Stimulated activated CD8-positive, alpha-beta memory T cell treated with anti-CD3 and anti-CD28 coated beads, Interleukin-4, amount 100 ng/mL, for 1 hour (primary cell): ENCODE measurements at places on chromosomes 3 and 15.

DNA sequence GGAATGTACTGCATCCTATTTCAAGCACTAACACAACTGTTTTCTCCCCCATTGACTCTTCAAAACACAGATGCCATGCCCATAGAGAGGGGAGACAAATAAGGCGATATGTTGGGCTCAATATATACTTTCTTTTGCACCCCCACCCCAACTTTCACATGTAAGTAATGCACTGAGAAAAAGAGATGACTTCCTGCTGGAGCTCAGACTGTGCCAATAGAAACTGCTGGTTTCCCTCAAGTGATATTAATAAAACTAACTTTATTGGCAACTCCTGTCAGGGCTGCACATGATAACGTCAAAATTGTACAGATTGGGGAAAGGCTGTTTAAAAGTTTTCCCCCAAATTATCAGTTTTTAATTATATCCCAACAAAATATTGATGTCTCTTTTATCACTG, 163.0 kb downstream of the TNIK start:
- no peak for DNase-seq

DNA sequence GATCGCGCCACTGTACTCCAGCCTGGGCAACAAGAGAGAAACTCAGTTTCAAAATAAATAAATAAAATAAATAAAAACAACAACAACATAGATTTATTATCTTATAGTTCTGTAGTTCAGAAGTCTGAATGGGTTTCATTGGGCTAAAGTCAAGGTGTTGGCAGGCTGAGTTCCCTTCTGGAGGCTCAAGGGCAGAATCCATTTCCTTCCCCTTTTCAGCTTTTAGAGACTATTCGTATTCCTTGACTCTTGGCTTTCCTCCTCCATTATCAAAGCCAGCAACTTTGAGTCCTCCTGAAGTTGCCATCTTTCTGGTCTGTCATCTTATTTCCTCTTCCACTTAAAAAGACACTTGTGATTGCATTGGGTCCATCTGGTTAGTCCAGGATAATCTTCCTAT, 12.1 kb downstream of the BLM start:
- DNase-seq, result no peak

DNA sequence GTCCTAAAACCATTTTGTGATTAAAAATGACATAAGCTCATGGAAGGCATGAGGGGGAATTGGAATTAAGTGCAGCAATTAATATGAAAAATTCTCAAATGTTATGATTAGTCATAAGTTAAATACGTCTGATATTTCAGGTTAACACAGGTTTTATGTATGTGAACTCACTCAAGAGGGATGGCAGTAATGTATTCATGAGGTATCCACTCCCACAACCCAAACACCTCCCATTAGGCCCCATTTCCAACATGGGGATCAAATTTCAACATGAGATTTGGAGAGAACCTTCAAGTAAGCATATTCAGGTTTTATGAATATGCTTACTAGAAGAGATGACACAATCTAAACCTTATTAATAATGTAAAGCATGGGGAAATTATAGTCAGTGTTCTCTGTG, 41.6 kb upstream of the IL20RB start:
- DNase-seq, result no peak

DNA sequence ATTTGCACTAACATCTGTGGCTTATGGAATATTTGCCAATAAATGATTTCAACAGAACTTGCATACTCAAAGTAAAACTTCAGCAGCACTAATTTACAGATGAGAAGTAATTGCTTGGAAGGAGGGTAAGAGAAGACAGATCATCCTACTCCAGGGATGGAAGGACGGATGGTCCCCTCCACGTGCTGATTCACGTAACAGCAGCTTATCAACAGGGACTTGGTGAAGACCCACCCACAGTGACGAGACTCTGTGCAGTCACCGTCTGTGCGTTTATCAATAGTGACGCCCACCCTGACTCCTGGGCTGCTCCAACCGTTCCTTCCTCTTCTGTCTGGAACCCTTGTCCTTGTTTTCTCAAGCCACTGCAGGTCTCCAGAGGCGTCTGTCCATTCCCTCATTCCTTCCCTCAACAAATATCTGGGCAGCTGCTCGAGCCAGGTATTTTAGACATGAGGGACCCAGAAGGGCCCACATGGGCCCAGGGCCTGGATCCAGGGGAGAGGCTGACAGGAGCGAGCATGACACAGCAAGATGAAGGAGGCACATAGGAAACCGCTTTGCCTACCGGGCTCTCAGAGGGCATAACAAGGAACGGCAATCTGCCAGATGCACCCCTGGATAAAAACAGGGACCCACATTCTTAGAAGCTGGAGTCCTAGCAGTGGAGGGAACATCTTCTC, 33.3 kb downstream of the PCSK6 start:
- no peak for DNase-seq

GRCh38 chr3:115186351-115187148, 39.5 kb upstream of the ZBTB20 start:
- DNase-seq, result no peak

DNA sequence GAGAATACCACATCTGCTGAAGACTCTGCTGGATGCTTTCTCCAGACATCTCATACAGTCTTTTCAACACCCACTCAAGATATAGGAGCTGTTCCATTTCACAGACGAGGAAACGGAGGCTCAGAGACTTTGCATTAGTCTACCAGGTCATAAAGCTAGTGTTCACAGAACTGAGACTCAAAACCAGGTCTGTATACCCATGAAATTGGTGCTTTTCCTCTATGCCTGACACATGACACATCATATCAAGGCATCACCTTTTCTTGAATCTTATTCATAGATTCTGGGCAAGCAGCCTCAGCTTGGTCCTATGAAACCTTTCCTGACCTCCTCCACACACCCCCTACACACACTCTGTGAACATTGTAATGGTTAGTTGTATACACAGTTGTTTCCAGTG, 101.2 kb downstream of the LPP start:
- no peak for DNase-seq

DNA sequence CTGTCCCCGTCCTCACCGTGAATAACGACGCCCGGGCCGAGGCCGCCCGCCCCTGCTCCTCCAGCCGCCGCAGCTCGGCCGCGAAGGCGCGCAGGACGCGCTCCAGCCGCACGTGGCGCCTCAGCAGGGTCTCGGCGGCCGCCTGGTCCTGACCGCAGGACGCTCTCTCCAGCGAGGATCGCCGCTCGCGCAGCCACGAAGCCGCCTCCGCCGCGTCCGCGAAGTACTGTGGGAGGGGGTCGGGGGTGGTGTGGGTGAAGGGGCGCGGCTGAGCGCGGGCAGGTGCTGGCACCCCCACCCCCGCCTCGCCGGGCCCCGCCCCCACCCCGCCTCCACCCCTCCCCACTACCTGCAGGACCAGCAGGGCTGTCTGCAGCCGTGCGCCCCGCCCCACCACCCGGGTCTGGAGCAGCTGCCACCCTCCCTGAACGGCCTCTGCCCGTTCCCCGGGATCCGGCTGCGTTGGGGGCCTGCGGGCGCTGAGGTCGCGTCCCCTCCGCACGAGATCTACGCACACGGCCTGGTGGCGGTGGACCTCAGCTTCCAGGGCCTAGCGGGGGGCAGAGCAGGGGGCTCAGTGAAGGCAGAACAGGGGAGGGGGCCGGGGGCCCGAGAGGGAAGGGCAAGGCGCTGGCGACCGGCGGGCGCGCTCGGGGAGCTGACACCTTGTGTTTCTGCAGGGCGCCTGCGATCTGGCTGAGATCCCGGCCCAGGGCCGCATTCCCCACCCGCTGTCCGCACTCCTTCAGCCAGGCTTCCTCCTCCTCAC, 11.7 kb downstream of the SPTBN5 start:
- DNase-seq, result no peak

DNA sequence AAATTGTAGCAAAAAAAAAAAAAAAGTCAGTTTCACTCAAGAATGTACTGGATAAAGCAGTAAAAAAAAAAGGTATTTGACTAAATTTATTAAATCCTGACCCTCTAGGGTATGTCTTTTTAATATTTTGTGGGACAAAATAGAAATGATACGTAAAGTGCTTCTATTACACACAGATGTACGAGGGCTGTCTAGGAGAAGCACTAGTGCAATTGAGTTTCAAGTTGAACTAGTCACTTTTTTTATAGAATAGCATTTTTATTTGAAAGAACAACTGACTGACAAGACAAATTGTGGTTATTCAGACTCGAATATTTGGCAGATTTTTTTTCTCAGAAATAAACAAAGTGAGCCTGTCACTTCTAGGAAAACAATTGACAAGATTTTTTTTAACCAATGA, 49.0 kb downstream of the CCDC54 start:
- DNase-seq, result no peak
